ENCODE measurements at places on chromosomes 5 and 9.

DNA sequence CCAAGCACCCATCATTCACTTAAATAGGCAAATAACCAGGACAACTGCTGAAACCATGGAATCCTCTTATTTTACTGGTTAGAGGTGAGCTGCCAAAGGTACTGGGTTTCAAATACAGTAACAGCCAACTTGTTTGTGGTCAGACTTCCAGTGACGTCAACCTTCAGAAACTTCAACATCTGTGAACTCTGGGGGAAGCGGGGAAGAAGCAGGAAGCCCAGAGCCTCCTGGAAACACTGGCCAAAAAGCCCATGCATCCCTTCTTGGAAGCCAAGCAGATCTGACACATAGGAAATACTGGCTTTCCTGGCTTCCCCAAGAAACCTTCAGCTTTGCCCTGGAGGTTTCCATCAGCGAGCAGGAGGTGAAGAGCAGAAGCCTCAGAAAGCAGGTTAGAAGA is 4.9 kb upstream of the FRRS1L start:
- no peak for DNase-seq

DNA sequence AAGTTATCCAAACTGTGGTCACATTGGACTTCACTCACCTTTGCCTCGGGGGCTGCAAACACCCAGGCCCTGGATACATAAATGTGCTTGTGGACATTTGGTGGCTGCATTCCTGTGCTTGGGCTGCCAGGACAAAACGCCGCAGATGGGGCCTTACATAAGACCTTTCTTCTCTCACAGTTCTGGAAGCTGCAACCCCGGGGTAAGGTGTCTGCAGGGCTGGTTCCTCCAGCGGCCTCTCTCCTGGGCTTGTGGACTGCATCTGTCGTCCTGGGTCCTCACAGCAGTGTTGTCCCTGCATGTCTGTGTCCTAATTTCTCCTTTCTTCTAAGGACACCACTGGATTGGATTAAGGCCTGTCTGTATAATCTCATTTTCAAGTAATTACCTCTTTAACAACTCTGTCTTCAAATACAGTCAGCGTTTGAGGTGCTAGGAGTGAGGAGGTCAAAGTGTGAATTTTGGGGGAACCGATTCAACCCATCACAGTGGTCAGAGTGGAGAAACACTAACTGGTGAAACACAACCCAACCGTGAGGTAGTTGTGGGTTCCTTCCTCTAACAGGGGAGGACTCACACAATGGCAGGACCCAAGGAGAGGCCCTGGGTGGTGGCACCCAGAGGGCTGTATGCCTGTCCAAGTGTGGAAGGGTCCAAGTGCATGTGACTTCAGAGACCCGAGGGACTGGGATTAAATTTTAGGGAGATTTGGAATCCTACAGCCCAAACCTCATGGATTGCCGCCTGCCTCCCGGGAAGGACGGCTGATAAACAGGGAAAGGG is 415.6 kb downstream of the IRX2 start:
- DNase-seq: no peak

GRCh38 chr5:169869066-169869465 is 111.2 kb downstream of the INSYN2B start:
- DNase-seq: no peak

DNA sequence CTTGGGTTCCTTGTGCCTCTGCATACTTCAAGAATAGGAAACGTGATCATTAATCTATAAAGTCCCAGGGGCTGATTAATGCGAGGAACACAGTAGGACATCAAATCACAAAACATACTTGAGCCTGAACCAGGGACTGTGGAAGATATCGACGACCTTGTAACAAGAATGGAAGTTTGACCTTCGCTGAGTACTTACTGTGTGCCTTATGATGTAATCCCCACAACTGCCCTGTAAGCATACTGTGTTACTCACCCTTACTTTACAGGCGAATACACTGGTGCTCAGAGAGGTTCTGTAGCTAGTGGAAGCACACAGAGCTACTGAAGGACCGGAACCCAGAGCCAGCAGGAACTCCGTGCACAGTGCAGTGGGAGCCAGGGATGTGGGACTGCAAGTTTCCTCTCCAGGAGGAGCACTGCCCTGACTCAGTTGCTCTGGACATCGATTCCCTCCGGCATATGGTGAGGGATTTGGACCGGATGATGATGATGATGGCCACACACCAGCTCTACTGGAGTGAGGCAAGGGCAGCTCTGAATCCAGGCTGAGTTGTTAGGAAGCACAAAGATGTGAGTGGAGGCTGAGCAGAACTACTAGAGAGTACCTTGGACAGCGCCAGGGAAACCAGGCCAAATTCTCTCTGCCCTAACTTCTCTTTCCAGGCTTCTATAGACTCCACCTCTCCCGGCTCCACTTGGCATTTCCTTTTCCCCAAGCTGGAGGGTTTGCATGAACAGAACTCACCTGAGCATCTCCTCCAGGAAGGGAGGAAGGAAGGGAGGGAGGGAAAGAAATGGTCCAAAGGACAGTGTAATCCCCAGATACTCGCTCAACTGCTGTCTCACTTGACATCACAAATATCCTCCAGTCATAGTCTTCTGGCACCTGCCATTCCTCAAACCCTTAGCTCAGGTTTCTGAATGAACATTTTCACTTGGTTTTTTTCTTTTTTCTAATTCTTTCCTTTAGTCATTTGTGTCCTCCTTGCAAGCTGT is 1.5 kb upstream of the GABBR2 start:
- DNase-seq: no peak

DNA sequence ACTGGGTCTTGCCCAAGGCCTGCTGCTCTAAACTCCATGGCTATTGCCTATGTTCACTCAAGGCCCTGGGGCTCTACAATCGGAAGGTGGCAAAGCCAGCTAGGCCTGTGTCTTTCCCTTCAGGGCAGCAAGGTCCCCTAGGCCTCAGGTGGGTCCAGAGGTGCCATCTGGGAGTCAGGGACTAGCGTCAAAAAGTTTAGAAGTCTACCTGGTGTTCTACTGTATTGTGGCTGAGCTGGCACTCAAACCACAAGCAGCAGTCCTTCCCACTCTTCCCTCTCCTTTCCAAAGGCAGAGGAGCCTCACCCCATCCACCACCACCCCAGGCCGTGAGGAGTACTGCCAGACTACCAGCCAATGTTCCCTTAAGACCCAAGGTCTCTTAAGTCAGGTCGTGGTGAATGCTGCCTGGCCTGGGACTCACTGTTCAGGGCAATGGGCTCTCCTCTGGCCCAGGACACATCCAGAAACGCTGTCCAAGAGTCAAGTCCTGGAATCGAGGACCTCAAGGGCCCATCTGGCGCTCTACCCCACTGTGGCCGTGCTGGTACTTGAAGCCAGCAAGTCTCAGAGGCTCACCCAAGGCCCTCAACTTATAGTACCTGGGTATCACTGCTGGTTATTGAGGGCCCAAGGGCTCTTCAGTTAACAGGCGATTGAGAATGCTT is 13.0 kb upstream of the SARDH start:
- DNase-seq: no peak

GRCh38 chr9:87834357-87834756 is 48.3 kb upstream of the SPATA31E1 start:
- no peak for DNase-seq

DNA sequence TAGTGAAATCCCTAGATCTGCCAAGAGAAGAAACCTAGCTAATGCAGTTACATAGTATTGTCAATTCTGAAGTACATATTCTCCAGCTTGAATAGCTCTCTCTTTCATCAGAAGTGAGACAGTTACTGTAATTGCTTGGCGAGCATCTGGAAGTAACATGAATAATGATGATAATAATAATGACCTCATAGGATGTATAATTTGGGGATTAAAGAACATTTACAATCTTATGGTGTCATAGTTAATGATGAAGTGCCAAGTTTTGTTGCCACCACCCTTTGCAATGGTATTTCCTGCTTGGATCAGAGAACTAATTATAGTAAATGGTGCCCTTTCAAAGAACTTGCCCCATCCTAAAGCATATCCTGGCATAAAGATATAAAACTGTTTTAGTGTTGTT is 201.4 kb downstream of the ADAMTSL1 start:
- DNase-seq: no peak
